Osteoblast (primary cell): ENCODE measurements at places on chromosomes 1 and 21. TPM values are rescaled to one million over a fixed set of nuclear protein-coding genes. Genes with fewer than 3 reads are reported as not detected.

- DNase-seq: no peak
- no peaks in the 10 kb centered on the region for H3K27me3 ChIP-seq
Measured at GRCh38 chr1:43883321-43883720, 50.3 kb upstream of the ARTN start.

GRCh38 chr1:91507328-91507727, 6.7 kb downstream of the CDC7 start:
- H3K27ac ChIP-seq: no peak overlapping the region

- H3K4me3 ChIP-seq: no peak overlapping the region
- peak; percentile 87 for DNase-seq
- peaks cover 10% of the 10 kb centered on the region for H3K36me3 ChIP-seq
- H3K4me1 ChIP-seq: peaks cover 11% of the 10 kb centered on the region
- peak overlapping the region; percentile 25 for H3K27ac ChIP-seq
Measured at GRCh38 chr1:235417086-235417697, 50.0 kb downstream of the TBCE start.

- DNase-seq: peak; percentile 93
- peak overlapping the region; percentile 92 for H3K27ac ChIP-seq
- no peaks in the 10 kb centered on the region for H3K27me3 ChIP-seq
- H3K36me3 ChIP-seq: no peaks in the 10 kb centered on the region
Measured at GRCh38 chr1:109197158-109198042, 16.3 kb upstream of the SARS1 start.

Gene C1orf141
- total RNA-seq: not detected in 2 replicates

DNA sequence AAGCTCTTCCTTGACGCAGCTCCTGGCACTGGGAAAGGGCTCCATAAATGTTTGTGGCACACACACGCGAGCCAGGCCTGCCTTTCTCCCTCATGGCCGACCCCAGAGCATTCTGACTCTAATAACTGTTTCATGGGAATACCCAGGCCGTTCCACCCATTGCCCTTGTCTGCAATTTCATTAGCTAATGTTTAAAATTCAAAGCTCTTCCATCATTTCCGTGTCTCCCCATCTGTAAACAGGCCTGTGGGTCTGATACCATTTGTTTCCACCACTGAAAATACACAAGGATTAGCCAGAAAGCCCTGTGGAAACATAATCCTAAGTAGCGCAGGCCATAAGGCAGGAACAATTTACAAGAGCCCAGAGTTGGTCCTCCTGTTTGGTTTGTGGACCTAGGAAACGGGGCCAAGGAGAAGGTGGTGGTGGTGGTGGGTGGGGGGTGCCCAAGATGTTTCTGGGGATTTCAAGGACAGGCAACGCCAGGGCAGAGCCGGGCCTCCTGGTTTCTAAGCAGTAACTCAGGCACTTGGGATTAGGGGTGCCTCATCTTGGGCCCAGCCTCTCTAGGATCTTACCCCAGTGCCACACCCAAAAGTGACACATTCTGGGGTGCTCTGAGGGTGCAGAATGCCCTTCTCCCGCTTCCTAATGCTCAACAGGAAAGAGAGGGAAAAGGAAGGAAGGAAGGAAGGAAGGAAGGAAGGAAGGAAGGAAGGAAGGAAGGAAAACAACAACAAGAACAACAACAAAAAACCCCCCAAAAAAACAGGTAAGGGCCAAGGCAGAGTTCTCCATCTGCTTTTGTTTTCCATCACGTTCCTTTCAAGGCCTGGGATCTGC, 79.4 kb downstream of the SSBP3 start:
- DNase-seq: no peak
- no peaks in the 10 kb centered on the region for H3K36me3 ChIP-seq
- no peaks in the 10 kb centered on the region for H3K27me3 ChIP-seq
- H3K27ac ChIP-seq: peak overlapping the region; percentile 4
- H3K4me3 ChIP-seq: peak overlapping the region; percentile 23

- H3K4me3 ChIP-seq: no peak overlapping the region
- peaks cover 5% of the 10 kb centered on the region for H3K4me1 ChIP-seq
- no peaks in the 10 kb centered on the region for H3K27me3 ChIP-seq
- no peaks in the 10 kb centered on the region for H3K36me3 ChIP-seq
Measured at GRCh38 chr1:118122234-118123004, 62.6 kb downstream of the SPAG17 start.

Gene SPRR1A
- total RNA-seq: not detected in 2 replicates

- DNase-seq: no peak
- no peaks in the 10 kb centered on the region for H3K27me3 ChIP-seq
- H3K36me3 ChIP-seq: no peaks in the 10 kb centered on the region
- H3K4me3 ChIP-seq: no peak overlapping the region
- no peaks in the 10 kb centered on the region for H3K4me1 ChIP-seq
Measured at GRCh38 chr21:28834335-28835238, 158.1 kb downstream of the LTN1 start.

DNA sequence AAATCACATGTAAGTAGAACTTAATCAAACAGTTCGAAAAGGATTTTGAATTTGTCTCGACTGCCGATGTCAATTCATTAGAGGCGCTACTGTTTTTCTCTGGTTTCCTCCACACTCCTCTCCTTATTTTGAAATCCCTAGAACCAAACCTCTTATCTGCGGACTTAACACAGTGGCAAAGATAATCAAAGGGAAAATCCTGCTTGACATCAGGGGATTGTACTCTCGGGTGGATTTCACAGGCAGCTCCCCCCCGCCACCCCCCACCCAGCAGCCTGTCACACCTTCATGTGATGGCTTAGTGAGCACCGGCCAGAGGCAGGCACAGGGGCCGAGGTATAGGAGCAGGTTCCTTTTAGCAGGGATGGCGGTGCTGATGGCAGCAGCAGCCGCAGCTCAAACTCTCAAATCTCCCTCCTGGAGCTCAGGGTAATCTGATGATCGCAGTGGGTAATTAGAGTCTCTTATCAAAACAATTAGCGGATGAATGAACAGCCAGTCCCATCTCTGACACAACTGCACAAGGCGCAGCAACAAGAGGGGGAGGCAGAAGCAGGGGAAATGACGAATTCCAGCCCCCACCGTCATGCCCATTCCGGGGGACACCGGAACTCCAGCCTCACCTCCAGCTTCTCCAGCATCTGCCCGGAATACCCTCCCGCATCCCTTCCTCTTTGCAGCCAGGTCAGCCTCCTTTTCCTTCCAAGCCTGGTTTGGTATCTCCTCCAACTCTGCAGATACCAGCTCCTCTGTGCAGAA, 80.3 kb downstream of the SSBP3 start:
- H3K36me3 ChIP-seq: no peaks in the 10 kb centered on the region
- peaks cover 13% of the 10 kb centered on the region for H3K4me1 ChIP-seq
- H3K4me3 ChIP-seq: no peak overlapping the region
- H3K27me3 ChIP-seq: no peaks in the 10 kb centered on the region

DNA sequence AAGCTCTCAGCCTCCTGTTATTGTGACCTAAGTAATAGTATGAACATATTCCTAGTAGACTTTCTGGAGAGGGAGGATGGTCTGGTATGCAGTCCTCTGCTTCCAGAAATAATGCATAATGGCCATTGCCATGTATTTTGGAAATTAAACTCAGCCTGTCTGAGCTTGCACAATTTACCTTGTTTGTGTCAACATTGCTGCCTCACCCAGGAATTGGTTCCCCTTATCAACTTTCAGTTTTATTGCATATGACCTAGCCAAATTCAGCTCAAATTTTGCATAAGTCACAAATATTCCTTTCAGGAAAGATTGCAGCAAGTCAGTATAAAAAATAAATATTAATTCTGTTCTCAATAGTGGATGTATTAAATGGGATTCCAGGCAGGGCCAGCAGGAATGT, 101.9 kb upstream of the SLC5A9 start:
- no peak overlapping the region for H3K27ac ChIP-seq
- H3K4me1 ChIP-seq: no peaks in the 10 kb centered on the region
- DNase-seq: no peak
- no peak overlapping the region for H3K4me3 ChIP-seq
- no peaks in the 10 kb centered on the region for H3K36me3 ChIP-seq

Gene C1orf87
- not detected in 2 replicates for total RNA-seq

GRCh38 chr1:206847337-206847834, 18.0 kb upstream of the IL20 start:
- H3K4me1 ChIP-seq: peaks cover 3% of the 10 kb centered on the region
- H3K27me3 ChIP-seq: peaks cover 5% of the 10 kb centered on the region
- H3K4me3 ChIP-seq: no peak overlapping the region
- H3K27ac ChIP-seq: no peak overlapping the region
